ENCODE measurements at places on chromosomes 3 and 15.

DNA sequence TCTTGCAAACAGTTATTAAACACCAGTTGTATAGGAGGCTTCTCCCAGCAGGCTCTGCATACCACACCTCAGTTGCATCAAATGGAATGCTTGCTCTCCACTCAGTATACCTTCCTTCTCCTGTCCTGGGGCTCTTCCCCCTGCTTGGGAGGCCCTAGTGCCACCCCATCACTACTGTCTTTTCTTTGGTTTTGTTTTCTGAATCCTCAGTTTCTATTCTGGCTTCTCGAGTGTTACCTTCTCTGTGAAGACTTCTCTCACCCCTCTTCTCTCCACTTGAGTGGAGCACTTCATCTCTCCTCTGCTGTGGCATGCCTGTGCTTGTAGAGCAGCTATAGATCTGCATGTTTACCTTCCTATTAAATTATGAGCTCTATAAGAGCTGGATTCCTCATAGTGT lies 75.7 kb upstream of the TPRG1 start:
- DNase-seq = no peak

DNA sequence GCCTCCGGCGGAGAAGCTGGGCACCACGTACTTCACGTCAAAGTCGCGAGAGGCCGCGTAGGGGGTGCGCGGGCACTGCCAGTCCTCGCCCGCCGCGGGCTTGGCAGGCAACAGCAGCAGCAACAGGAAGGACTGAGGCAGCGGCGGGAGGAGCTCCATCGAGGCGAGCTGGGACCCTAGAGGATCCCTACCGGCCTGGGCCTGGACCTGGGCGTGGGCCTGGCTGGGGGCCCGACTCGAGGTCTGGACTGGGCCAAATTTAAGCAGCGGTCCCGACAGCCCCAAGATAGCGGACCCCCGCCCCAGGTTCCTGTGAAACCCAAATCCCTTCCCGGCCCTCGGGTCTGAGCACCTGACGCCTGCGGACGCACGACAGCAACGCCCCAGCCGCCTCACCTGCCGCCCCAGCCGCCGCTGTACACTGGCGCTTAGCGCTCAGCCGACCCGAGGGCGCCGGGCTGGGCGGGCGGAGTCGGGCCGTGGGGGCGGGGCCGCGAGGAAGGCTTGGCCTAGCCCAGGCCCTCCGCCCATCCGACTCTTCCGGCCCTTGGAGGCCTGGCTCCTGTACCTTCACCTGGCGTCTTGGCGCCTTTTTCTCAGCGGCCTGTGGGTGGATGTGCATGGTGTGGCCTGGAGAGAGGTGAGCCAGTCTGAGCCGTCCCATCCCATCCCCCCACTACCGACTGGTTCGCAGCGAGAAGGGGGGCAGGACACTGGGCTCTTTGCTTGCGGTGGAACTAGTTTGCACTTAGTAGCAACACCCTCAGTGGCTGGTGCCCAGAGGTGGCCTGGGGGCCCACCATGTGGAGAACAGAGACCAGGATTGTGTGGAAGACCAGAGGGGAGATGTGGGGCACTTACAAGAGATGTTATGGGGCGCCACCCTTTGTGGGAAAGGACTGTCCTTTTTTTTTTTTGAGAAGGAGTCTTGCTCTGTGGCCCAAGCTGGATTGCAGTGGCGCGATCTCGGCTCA lies at the start of gene MST1R:
Gene MST1R (minus strand): TSS at position 423 of the 974 bp plus-strand sequence. CDS start 264 bp downstream, at position 159.
- peak; percentile 83 for DNase-seq

DNA sequence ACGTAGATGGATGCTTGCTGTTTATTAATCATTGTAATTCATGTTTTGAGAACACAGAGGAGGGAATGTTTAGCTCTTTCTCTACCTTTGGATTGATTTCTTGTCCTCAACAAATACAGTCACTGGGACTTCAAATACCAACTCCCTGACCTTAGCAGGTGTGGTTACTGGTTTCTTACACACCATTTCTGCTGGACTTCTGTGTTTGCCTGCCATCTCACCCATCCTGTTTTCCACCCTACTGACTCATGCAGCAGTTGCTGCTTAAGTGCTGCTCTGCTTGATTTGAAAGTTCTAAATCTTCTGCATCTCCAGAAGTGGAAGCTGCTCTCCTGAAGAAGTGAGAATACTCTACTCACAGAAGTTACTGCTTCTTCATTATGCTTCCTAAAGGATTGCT lies 170.3 kb downstream of the ZPLD1 start:
- DNase-seq = no peak

- no peak for DNase-seq
These were observed 26.9 kb downstream of the CFAP100 start for GRCh38 chr3:126421573-126422119.

DNA sequence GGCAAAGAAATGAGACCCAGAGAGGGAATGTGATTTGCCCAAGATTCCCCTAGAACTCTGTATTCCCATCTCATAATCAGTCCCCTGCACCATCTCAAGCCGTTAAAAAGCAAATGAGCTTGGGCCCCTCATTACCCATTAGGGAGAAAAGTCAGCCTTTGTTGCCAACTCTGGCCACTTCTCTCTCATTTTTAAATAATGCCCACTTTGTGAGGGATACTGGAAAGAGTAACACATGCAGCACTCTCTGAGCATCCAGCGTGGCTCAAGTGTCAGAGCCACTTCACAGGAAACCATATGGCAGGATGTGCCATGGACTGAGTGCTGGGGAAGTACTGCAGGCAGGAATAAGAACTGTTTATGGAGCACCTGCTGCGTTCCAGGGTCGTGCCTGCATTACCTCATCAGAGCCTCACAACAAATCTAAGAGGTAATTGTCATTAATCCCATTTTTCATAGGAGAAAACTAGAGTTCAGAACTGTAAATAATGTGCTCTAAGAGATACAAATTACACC lies 49.8 kb upstream of the SLC6A1 start:
- DNase-seq = no peak

DNA sequence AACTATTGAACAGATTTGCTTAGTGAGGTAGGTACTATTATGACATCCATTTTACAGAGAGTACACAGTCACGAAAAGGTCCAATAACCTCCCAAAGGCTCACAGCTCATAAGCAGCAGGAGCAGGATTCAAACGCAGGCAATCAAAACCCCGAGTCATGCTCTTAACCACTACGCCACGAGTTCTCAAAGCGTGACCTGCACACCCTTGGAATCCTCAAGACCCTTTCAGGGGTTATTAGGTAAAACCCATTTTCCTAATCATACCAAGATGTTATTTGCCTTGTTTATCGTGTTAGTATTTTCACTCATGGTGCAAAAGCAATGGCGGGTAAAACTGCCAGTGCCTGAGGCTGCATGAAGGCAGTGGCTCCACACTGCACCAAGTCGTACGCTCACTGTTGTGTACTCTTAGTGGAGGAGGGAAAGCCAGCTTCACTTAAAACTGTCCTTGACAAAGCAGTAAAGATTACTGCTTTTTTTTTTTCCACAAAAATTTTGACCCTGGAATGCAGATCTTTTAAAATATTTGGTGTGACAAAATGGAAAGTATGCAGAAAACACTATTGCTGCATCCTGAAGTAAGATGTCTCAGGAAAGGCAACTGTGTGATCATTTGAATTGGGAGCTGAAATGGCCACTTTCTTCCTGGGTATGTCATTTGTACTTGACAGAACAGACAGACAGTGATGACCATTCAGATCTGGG lies 96.1 kb downstream of the IGF2BP2 start:
- DNase-seq = no peak

DNA sequence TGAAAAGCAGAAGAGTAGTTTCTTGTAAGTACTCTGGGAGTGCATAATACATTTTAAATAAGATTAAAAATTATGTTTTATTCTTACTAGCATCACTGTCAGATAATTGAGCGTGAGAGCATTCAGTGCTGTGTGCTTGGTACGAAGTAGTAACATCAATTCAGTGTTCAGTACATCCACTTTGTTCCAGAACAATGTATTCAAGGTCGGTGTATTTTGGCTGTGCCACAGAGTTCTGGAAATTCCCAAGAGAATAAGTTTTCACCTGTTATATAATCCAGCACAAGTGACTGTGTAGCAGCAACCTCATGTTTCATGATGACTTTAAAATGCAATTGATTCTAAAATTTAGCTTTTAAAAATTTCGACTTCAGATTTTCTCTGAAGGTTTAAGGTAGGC lies 130.6 kb downstream of the IGF1R start:
- no peak for DNase-seq

GRCh38 chr3:59845386-59845785 lies 795.6 kb upstream of the CFAP20DC start:
- no peak for DNase-seq

- DNase-seq = no peak
These were observed 9.8 kb upstream of the TMEM40 start for GRCh38 chr3:12768579-12769527.

GRCh38 chr3:147411815-147412241 lies 2.7 kb downstream of the ZIC1 start:
- no peak for DNase-seq

DNA sequence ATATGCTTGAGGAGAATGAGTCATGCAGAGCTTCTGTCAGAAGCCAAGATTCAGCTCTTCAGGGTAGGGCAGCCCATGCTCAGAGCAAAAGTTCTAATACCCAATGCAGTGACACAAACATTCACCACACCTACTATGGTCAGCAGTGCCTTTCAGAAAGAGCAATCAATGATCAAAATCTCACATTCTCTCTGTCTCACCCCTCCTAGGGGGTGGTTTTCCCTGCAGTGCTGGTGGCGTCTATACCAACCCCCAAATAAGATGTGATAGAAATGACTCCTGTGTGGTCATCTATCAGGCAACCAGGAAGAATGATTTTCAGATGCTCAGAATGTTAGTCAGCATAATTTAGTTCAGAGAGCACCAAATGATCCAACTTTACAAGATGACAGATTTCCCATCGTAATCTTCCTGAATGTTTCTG lies 385.3 kb downstream of the NTRK3 start:
- DNase-seq = no peak

GRCh38 chr15:68888419-68888818 lies 41.9 kb upstream of the SPESP1 start:
- DNase-seq = no peak

DNA sequence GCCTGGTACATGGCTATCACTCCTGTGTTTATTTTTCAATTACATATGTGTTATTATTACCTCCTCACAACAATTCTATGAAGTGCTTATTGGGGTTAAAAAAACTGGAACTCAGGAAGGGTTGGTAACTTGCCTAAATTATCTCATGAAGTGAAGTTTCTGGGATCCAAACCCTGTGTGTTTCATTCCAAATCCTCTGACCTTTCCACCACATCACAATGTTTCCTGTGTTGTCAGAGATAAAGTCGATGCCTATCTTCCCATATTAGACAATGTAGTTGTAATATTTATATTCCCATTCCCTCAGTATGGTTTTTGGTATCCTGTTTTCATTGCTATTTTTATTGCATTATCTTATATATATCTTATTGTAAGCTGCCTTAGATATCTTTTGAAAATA lies 269.1 kb upstream of the CFAP20DC start:
- DNase-seq = no peak

- DNase-seq = peak; percentile 12
These were observed 170.5 kb upstream of the PROK2 start for GRCh38 chr3:71955240-71956068.

- DNase-seq = no peak
These were observed 80.2 kb downstream of the BFSP2 start for GRCh38 chr3:133479895-133480669.

GRCh38 chr3:12489368-12489767 lies 5.1 kb downstream of the TSEN2 start:
- DNase-seq = no peak

- DNase-seq = no peak
These were observed 46.7 kb upstream of the CCDC80 start for GRCh38 chr3:112687616-112688015.

GRCh38 chr3:108180194-108180593 lies 42.0 kb downstream of the IFT57 start:
- DNase-seq = no peak

DNA sequence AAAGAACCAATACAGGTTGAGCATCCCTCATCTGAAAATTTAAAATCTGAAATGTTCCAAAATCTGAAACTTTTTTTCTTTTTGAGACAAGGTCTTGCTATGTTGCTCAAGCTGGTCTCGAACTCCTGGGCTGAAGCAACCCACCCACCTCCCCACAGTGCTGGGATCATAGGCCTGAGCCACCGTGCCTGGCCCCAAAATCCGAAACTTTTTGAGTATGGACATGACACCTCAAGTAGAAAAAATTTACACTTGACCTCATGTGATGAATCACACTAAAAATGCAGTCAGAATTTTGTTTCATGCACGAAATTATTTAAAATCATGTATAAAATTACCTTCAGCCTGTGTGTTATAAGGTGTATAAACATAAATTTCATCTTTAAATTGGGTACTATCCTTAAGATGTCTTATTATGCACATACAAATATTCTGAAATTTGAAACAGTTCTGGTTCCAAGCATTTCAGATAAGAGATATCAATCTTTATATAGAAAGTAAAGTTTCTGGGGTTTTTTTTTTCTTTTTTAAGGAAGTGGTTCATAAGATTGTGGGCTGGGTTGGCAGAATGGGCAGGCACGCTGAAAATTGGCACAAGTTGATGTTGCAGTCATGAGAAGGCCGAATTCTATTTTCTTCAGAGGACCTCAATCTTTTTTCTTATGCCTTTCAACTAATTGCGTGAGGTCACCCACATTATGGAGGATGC lies 72.5 kb downstream of the SPRED1 start:
- DNase-seq = no peak

- no peak for DNase-seq
These were observed 431.5 kb upstream of the TPM1 start for GRCh38 chr15:62611002-62611401.

GRCh38 chr15:67413770-67414390 lies 107.1 kb upstream of the C15orf61 start:
- no peak for DNase-seq
